ENCODE measurements at places on chromosomes 4 and X.
A peak's percentile ranks its signal among the peaks of the same experiment; 100 is the strongest.

GRCh38 chrX:96721354-96721753 is 36.7 kb downstream of the DIAPH2 start:
- DNase-seq, result no peak

DNA sequence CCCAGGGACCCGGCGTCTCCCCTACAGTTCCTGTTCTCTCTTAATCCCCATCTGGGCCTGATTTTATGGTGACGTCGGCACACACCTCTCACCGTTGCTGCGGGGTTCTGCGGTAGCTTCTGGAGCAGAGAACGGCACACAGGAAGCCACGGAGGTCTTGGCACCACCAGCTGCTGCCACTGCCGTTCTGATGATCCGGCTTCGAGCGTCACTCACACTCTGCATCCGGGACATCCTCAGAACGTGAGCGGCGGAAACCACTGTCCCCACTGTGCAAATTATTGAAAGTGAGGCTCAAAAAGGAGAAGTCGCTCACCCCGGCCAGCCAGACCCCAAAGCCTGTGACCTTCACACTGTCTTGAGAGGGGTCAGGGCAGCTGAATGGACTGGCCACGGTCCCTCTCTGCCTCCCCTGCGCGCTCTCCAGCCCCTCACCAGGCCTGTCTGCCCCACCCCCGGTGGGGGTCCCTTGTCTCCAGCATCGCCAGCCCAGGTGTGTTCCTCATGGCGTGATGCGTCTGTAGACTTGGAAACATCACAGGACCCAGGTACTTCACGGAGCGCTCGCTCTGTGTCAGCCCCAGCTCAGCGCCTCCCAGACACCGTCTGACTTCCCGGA is 201.1 kb downstream of the AFAP1 start:
- DNase-seq, result no peak

DNA sequence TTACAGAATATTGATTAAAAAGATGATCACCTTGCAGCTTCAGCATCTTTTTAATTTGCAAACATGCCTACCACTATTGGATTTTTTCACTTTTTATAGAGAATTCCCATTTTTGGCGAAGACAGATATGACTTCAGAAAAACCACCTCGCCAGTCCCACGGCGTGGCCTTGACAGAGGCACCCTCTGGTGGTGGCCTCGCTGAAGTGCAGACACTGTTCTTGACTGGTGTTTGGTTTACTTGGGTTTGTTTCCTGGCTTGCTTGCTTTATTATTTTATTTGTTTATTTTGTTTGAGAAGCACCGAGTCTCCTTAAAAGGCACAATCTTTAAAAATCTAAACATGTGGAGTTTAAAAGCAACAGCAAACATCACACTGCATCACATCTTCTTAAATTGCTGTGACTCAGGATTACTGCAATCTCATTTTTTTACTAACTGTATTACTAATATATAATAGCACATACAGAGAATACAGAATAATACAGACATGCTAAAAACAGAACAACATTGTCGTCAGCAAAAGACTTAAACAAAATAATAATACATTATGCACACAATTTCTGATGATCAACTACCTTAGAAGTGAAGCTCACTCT is 13.1 kb upstream of the AMTN start:
- DNase-seq, result peak; percentile 29

DNA sequence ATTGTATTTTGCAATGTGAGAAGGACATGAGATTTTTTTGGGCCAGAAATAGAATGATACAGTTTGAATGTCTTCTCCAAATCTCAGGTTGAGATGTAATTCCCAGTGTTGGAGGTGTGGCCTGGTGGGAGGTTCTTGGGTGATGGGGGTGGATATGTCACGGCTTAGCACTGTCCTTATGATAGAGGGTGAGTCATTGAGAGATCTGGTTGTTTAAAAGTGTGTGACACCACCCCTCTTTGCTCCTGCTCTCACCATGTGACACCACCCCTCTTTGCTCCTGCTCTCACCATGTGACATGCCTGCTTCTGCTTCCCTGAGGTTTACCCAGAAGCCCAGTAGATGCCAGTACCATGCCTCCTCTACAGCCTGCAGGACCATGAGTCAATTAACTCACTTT is 1226.9 kb downstream of the PCDH7 start:
- no peak for DNase-seq

GRCh38 chrX:105745863-105746262 is 76.5 kb upstream of the NRK start:
- DNase-seq, result no peak

DNA sequence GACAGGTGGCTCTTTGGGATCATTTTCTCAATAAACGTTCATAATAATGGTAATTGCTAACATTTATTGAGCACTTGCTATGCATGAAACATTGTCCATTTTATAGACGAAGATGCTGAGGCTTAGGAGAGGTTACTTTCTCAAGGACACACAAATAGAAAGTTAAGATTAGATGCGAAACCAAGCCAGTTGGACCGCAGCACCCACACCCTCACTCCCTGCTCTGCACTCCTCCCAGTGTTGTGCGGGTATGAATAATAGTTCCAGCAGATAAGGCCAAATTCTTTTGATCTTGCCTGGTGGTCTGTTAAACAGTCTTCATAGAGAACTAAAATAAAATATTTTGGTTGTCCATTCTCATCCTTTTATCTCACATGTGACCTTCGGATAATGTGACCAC is 85.0 kb upstream of the BEND4 start:
- DNase-seq, result no peak

DNA sequence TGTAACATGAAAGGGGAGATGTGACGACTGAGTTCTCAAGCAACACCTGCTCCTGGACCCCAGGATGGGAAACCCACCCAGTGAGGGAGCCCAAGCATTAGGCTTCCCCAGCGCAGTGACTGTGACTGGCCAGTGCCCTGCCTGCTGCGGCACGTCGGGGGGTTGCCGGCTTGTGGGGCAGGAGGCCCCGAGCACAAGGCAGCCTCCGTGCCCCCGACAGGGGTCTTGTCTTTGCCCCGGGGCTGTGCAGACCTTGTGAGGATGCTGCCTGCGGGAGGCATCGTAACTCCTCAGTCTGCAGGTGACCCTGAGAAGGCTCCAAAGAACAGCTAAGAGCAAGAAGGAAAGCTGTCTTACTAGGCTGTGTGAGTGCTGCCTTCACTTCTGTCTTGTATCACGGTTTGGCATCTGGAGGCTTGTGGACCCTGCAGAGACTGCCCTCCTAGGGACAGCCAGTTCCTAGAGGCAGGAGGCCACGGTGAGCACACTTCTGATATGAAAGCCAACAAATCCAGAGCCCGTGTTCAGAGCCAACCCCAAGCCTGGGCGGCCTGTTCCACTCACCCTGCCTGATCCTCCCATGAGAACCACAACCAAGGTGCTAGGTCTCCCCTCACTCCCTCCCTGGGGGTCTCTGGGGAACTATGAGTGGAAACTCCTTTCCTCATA is 47.7 kb downstream of the FGFRL1 start:
- no peak for DNase-seq

Data from SHP77 (cell line).